ENCODE measurements at places on chromosomes 1 and 21. TPM values are rescaled to one million over a fixed set of nuclear protein-coding genes. Genes with fewer than 3 reads are reported as not detected.

Gene TFF1
- total RNA-seq = 0.72 TPM

DNA sequence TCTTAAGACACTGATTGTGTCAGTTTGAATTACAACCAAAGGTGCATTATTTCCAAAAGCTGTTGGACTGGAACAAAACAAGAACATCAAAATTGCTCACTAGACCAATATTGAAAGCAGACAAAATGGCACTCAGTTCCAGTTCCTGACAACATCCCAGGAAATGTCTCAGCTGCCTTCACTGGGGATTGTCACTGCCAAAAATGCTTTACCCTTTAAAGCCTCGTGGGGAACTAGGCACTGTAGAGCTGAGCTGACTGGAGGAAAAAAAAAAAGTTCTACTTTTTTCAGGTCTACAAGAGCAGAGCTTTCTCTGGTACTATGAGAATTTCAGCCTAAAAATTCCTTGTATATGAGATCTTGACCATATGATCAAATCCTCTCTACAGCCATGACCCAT, 21.9 kb downstream of the GPR52 start:
- DNase-seq = no peak

- no peak for DNase-seq
Observed at GRCh38 chr1:6930732-6931300, 145.6 kb downstream of the CAMTA1 start.

DNA sequence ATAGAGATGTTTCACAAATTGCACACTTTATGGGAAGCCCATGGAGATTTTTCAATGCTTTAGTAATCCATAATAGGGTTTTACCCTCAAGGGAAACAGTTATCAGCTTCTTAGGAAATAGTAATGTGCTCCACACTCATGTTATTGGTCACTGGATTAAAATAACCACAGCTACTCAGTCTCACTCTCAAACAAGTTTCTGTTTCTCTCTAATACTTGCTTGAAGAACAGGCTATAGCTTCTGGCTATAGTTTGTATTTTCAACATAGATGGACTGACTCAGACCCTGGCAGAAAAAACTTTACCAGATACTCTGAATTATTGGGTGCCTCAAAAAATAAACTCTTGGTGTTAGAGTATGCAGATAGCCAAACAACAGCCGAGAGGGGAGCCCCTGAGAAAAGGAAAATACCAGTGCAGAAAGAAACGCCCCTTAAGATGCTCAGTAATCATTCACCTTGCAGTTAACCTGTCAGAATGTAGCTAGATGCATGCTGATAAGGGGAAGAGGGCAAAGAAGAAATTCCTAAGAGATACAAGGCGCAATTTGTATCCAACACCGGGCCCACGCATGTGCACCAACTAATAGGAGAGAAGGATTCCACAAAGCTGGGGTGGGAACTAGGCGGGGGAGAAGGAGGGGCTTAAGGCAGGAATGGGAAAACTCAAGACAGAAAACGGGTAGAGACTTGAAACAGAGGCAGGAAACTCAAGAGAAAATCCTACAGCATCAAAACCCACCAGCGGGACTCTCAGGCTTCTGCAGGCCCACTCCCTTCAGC, 30.4 kb upstream of the PDE4B start:
- no peak for DNase-seq

- DNase-seq = no peak
Observed at GRCh38 chr1:9068981-9069325, 482 bp downstream of the SLC2A5 start.

DNA sequence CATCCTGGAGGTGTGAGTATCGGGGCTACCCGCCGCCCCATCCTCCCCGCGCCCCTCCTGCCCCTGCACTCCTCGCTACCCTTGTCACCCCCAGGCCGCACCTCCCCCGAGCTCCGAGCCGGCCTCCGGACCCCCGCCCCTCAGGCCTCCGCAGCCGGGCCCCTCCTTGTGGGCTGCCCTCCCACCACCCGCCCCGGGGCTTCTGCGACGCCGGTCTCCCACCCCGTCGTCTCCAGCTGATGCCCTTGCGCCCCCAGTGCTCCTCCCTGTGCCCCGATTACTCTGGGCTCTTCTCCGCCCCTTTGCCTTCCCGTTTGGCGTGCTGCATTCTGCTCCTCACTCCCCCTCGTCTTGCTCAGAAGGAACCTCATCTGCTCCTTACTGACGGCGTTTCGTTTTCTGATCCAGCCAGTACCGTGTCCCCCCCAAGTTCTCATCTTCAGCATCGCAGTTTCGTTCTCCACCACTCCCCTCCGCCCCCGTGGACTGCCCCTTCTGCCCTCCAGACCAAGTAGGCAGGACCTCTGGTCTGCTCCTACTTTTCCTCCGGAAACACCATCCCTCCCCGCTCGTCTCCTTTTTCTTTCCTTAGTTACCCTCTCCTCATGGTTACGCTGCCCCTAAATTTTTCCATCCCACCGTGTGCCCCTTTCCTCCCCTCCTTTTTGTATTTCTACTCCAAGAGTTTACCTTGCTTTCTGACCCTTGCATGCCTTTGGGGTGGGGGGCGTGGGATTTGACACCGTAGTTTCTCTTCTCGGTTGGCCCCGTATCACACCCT, 841 bp downstream of the SNX27 start:
- DNase-seq = peak; percentile 42

- no peak for DNase-seq
Observed at GRCh38 chr21:32925098-32925497, 100.6 kb upstream of the OLIG2 start.

DNA sequence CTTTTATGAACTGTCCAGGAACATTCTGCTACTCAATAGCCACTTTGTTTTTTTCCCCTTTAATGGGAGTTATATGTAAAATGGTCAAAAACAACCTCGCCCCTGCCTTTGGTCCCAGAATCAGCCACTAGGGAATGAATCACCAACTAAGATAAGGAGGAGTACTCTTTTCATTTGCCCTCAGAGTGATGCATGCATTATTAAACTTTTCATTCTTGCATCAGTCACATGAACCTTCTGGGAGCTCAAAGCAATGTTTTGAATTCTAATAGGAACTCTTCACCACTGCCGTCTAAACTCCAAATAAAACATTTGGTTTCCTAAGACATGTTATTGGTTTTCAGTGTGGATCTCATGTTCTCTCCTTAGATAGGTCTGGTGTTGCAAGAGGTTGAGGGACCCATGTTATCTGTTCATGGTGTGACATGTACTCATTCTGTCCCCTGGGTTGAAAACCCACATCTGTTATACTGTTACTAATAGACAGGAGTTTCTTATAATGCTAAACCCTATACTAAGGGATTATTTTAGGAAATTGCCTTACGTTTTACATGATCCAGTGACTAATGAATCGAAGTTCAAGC, 17.8 kb upstream of the HSD17B7 start:
- no peak for DNase-seq

Gene MSH4
- 0.46 TPM for total RNA-seq

GRCh38 chr1:26274801-26275425, 5.0 kb upstream of the SH3BGRL3 start:
- peak; percentile 62 for DNase-seq

DNA sequence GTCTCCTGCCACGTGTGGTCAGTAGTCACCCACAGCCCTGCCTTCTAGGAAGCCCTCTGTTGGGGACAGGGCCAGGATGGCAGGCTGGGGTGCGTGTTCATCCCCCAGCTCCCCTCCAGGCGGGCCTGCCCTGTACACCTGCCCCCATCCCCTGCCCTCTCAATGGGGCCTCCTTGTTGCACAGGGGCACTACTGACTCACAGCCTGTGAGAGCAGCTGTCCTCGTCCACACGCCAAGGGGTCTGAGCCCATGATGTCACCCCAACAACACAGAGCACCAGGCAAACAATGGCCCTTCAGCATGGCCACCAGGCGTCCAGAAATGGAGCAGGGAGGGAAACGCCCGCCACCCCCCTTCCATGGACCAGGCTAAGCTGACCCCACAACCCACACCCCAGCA, 64.3 kb downstream of the ARHGEF16 start:
- DNase-seq = no peak

Gene TMEM61
- total RNA-seq = 2.9 TPM

Gene NPHS2
- total RNA-seq = not detected

DNA sequence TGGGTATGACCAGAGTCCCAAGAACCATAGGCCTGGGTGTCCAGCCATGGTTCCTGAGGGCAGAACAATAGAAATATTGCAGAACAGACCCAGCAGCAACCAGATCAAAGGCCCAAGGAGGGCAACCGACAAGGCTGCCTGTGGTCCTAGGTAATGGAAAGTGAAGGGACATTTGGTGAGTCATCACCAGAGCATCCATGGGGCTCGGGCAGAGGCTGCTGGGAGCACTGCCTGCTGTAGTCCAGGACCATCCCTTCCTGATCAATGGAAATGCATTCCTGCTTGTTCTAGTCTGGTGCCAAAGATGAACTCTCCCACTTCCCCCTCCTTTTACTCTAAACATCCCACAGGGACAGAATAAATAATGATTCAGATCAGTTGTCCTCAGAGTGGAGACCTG, 172.8 kb upstream of the CACNA1E start:
- DNase-seq = no peak

Measured in upper lobe of left lung (tissue), 6 donors.